ENCODE measurements at places on chromosomes 11 and 22. TPM values are rescaled to one million over a fixed set of nuclear protein-coding genes. Genes with fewer than 3 reads are reported as not detected.

Gene RAC2
- total RNA-seq = 11.2 TPM

Gene RANGAP1
- total RNA-seq = 84.2 TPM

Gene SNX32
- total RNA-seq = 0.17 TPM

Gene MUC5AC
- not detected for total RNA-seq

Gene SYT13
- total RNA-seq = not detected

Gene CRYBB3
- total RNA-seq = not detected

Gene DUSP8
- total RNA-seq = 0.37 TPM

Gene MMP8
- total RNA-seq = not detected

Gene PTDSS2
- 50.2 TPM for total RNA-seq

DNA sequence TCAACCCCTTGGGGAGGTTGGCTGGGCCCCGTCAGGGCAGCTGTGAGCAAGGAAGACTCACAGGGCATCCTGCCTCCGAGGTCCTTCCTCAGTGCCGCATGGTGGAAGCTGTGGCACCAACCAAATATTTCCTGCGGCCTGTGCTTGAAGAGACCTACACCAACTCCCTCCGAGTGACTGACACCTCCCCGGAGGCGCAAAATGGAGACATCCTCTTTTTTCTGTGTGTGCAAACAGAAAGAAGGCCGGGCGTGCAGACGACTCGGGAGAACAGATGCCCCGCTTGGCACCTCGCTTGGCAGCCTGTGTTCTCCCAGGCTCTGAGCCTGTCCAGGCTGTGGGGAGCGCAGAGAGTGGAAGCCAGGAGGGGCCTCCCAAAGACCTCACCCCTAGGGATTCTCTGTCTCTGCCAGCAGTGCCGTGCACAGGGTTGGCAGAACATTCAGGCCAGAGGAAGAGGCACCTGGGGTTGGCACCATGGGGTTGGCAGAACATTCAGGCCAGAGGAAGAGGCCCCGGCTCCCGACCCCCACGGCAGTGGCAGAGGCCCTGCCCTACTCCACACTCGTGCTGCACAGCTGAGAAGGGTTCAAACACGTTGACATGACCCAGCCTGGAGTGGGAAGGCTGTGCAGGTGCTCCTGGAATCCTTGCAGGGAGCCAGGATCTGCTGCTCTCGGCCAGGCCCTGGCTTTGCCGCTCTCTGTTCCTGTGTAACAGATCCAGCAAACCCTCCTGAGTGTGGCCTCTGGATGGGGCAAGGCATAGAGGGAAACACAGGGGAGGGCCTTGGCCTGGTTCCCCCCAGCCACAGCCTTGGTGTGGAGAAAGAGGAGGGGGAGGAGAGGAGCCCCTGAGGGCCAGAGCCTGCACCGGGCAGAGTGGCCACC, 805.5 kb downstream of the BRD1 start:
- no peak for DNase-seq

GRCh38 chr11:88300888-88301487, 36.5 kb downstream of the CTSC start:
- no peak for DNase-seq

- DNase-seq = no peak
Measured at GRCh38 chr22:43828725-43828997, 16.6 kb upstream of the EFCAB6 start.

GRCh38 chr11:2202071-2202899, 30.7 kb upstream of the TH start:
- no peak for DNase-seq

GRCh38 chr22:44890416-44891292, 119.2 kb downstream of the PHF21B start:
- DNase-seq = no peak

DNA sequence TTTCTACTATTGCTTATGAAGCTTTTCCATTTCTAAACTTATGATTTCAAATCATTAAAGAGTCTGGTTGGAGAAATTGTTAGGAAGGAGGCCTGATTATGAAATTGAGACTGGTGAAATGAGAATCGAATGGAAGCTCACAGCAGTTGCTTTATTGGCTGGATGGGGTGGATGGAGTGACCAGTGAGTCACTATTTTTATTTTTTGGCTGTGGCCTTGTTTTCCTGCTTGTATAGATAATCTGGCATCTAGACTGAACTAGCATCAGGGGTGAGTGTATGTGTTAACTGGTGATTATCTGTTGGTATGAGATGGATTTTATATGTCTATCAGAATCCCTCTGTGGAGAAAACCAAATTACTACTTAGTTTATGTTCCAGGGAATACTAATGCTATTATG, 36.2 kb downstream of the UVRAG start:
- peak; percentile 32 for DNase-seq

- no peak for DNase-seq
Measured at GRCh38 chr22:44088976-44089570, 65.0 kb downstream of the PARVB start.

GRCh38 chr11:125275905-125276618, 111.5 kb downstream of the PKNOX2 start:
- DNase-seq = no peak

DNA sequence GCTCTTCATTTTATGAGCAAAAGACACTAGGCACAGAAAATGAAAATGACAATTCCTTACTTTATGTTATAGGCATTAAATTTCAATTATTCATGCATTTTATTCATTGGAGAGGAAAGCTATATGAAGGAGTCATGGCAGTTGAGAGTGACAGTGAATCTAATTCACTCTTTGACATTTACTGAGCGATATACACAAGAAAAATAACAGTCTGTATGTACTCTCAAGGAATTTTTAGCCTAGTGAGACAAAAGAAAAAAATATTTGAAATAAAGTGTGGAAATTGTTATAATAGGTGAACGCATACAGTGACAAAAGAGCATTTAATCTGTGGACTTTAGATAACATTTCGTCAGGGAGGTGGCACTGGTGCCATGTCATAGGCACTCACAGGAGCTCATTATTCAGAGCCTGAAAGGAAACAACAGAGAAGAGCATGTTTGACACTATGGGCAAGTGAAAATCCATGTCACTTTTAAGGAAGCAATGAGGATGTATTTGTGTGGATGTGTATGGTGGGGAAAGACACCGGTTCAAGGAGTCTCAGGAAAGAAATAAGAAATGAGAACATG, 323.1 kb downstream of the LUZP2 start:
- DNase-seq = no peak

DNA sequence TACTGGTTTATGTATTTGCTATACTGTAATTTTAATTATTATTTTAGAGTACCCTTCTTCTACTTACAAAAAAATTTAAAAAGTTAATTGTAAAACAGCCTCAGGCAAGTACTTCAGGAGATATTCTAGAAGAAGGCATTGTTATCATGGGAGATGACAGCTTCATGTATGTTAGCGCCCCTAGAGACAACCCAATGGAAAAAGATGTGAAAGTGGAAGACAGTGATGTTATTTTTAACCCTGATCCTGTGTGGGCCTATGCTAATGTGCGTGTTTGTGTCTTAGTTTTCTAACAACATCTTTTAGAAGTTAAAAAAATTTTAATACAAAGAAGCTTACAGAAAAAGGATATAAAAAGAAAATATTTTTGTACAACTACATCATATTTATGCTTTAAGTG, 205.0 kb downstream of the FAM76B start:
- DNase-seq = no peak

- DNase-seq = no peak
Measured at GRCh38 chr22:31096657-31097279, 10.6 kb downstream of the SELENOM start.

- peak; percentile 15 for DNase-seq
Measured at GRCh38 chr11:27209562-27210005, 153.4 kb downstream of the CCDC34 start.

- no peak for DNase-seq
Measured at GRCh38 chr22:42321908-42322561, 51.6 kb upstream of the TCF20 start.

- DNase-seq = no peak
Measured at GRCh38 chr11:11169715-11170351, 183.2 kb downstream of the CSNK2A3 start.

DNA sequence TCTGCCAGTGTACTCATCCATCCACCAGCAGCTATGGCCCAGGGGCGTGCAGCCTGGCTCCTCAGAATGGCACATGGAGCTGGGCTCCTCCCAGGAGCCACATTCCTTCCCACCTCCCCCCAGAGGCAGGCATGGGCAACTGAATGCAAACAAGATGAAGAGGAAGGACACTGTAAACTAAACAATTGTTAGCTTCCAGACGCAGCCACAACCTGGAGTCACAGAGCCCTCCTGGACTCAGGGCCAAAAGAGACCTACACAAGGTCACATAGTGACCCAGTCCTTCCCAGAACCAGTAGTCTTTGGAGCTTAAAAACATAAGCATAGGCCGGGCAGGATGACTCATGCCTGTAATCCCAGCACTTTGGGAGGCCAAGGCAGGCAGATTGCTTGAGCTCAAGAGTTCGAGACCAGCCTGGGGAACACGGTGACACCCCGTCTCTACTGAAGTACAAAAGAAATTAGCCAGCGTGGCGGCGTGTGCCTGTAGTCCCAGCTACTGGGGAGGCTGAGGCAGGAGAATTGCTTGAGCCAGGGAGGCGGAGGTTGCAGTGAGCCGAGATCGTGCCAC, 30.7 kb upstream of the CLDN5 start:
- DNase-seq = peak; percentile 76

DNA sequence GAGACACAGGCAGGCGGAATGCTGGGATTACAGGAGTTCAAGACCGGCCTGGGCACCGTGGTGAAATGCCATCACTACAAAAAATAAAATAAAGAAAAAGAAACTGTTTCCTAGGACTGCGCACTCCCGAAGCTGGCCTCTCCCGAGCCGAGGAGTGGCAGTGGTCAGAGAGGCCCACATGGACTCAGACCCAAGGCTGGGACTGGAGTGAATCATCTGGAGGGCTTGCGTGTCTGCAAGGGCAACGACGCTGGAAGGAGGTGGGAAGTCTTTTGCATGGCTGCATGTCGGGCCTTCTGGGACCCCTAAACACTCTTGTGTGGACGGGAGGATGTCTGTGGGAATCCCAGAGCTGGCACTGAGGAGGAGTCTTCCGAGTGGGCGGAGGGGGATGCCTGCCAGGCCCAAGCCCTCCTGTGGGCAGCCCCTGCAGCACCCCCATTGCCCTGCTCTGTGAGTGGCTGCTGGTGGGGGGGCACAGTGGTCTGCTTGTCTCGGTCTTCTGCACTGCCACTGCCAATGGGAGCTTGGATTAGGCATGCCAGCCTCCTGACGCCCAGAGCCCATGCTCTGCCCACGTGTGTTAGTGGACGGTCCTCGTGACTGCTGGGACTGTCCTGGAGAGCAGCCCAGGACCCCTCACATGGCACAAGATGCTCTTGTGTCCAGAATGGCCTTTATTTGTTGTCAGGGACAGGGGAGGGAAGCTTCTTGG, 1.8 kb upstream of the AP2A2 start:
- no peak for DNase-seq

GRCh38 chr22:29815580-29815979, 22.5 kb downstream of the ASCC2 start:
- no peak for DNase-seq

DNA sequence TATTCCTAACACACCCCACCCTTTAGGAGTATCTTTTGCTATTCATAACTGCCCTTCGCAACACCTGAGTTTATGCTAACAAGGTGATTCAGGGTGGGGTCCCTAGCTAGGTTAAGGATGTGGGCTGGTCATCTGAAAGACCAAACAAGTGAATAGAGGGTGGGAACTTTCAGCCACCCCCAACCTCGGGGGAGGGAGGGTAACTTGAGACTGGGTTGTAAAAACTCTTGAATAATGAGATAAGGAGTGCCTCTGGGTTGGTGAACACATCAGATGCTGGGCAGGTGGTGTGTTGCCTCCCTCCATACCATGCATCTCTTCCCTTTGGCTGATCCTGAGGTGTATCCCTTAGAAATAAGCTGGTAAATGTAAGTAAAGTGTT, 111.5 kb downstream of the SWAP70 start:
- DNase-seq = no peak

- no peak for DNase-seq
Measured at GRCh38 chr22:30089655-30089974, 9.4 kb downstream of the HORMAD2 start.

DNA sequence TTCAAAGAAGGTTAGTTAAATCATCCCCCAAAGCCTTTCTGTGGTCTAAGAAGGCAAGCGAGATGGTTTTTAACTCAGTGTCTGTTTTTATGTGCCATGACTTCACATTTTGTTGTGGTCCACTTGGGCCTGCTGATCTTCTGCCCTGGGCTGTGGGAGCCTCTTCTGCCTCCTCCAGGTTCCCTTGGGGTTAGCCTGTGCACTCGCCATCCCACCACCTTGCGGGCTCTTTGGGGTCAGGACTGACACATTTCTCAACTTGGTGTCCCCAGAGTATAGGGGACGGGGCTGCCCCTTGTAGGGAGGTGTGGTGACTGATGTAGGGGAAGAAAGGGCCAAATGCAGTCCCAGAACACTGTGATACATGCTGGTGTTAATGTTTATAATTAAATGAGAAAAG, 207.0 kb downstream of the TBC1D22A start:
- no peak for DNase-seq

- DNase-seq = peak; percentile 45
Measured at GRCh38 chr11:36077886-36078685, 134.2 kb downstream of the LDLRAD3 start.

GRCh38 chr11:72336163-72336562, 92.2 kb upstream of the PHOX2A start:
- no peak for DNase-seq

DNA sequence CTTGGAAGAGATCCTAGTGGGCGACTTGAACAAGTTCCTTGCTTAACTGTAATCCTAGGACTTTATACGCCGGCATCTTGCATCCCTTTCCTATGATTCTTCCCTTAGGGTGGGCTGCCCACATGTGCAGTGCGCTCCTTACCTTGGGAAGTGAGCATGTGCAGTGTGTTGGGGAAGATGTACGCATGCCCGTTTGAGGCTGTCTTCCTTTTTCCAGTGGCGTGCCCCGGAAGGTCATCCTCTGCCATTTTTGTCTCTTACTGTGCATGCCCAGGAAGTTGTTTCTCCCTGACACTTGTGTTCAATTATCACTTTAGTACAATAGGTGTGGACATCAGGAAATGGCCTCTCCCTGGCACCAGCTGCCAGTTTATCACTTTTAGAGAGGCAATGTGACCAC, 936.5 kb downstream of the TBC1D22A start:
- no peak for DNase-seq

DNA sequence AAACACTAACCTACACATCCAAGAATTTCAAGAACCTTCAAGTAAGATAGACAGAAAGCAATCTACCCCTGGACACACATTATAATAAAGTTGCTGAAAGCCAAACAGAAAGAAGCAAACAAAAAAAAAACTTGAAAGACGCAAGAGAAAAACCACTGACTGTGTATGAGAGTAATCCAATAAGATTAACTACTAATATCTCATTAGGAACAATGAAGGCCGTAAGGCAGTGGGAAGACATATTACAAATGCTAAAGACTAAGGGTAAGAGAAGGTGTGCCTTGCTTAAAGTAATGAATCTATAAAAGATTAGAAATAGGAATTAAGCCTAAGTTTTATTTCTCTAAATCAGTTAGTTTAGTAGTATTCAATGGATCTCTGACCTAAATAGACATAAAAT, 1109.1 kb downstream of the JRKL start:
- DNase-seq = no peak

GRCh38 chr22:39900306-39901227, at the start of gene GRAP2:
GRAP2 (plus strand) TSS chr22:39901084; CDS start chr22:39947107, 46,023 bp downstream.
- no peak for DNase-seq

- no peak for DNase-seq
Measured at GRCh38 chr22:43476341-43476740, 64.5 kb downstream of the MPPED1 start.
